Stimulated activated CD8-positive, alpha-beta memory T cell treated with anti-CD3 and anti-CD28 coated beads, Interleukin-7, amount 100 ng/mL, for 1 hour (primary cell): ENCODE measurements at places on chromosomes 7 and 10.

- no peak for DNase-seq
Measured at GRCh38 chr10:103602028-103602851, 108.7 kb downstream of the NEURL1 start.

GRCh38 chr10:69640196-69640980, 10.3 kb downstream of the FAM241B start:
- no peak for DNase-seq

- DNase-seq, result no peak
Measured at GRCh38 chr7:12943781-12944180, 256.3 kb downstream of the ARL4A start.

DNA sequence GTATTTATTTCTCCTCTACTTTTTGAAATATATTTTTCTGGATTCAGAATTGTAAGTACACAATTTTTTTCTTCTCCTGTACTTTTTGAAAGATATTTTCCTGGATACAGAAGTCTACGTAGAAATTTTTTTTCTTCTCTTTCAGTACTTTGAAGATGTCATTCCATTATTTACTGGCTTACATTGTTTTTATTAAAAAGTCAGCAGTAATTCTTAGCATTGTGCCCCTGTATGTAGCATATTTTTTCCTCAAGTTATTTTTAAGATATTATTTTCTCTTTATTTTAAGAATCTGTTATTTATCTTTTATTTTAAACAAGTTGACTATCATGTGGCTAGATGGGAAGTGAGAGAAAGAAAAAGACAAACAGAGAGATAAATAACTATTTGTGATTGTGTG, 119.0 kb upstream of the NPSR1 start:
- DNase-seq, result no peak

DNA sequence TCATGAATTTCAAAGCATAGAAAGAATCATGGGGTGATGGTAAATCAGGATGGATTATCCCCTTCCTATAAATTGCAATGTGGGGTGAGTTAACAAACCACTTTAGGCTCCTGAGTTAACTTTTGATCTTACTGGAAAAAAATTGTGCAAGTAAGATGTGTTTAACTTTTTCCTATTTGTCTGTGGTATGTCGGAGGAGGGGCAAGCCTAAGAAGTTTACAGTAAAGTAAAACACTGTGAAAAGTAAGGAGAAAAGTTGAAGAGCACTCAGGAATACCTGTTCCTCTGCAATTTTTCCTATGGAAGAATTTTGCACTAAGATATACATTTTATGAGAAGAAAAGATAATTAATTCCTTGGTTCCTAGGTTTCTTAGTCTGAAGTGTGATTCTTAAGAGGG, 44.4 kb downstream of the IFIT5 start:
- DNase-seq, result no peak

DNA sequence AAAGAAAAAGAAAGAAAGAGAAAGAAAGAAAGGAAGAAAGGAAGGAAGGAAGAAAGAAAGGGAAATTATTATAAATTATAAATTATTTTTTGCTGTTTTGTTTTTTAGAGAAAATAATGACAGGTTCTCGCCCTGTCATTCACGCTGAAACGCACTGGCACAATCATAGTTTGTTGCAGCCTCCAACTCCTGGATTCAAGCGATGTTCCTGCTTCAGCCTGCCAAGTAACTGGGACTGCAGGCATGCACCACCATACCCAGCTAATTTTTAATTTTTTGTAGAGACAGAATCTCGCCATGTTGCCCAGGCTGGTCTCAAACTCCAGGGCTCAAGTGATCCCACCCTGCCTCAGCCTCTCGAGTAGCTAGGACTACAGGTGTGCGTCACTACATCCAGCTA, 21.6 kb downstream of the MMD2 start:
- DNase-seq, result no peak

DNA sequence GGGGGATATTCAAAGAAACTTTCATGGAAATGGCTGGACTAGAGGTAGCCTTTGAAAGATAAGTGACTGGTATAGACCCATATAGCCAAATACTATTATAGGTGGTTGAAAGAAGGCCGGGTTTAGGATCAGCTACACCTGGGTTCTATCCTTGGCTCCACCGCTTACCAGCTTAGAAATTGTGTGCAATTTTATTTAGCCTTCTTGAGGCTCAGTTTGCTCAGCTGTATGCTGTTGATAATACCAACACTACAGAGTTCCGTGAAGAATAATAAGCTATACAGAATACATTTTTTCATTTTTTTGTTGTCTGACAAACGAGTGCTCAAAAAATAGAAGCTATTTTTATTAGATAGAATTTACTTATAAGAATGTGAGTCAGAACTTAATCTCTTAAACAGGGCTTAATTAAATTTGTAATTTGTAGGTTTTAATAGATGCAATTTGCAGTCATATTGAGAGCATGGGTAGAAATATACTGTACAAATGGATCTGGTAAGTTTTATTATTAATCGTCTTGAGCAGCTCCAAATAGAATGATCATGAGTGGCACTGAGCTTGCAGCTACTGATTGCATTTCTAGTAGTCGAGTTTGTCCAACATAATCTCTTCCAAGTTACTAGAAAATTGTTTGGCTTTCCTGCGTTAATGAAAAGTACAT, 164.3 kb upstream of the PHYHIPL start:
- no peak for DNase-seq

GRCh38 chr10:7553531-7553930, 113.2 kb downstream of the ITIH5 start:
- no peak for DNase-seq
